ENCODE measurements at places on chromosomes 12 and 14. TPM values are rescaled to one million over a fixed set of nuclear protein-coding genes. Genes with fewer than 3 reads are reported as not detected.

GRCh38 chr12:131441060-131441396 is 269.9 kb upstream of the SFSWAP start:
- no peak overlapping the region for H3K27ac ChIP-seq
- H3K4me3 ChIP-seq, result no peak overlapping the region
- no peaks in the 10 kb centered on the region for H3K36me3 ChIP-seq
- no peak for DNase-seq
- H3K4me1 ChIP-seq, result no peaks in the 10 kb centered on the region

DNA sequence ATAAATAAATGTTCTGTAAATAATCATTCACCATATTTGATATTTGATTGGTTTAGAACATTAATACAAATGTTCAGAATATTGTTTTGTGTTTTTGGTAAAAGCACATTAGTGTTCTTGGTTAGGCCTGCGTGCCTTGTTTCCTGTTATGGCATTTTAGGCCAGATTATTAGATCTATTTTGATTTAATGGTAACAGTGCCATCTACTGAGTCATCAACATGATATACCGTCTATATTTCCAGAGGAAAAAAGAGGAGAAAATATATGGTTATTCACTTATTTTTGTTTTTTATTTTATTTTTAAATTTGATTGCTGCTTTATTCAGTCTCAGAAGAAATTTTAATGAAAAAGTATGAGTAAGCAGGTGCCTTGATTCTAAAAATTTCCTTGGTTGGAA is 60.3 kb downstream of the GPHN start:
- no peak overlapping the region for H3K4me3 ChIP-seq
- H3K27ac ChIP-seq, result no peak overlapping the region
- DNase-seq, result no peak

- no peaks in the 10 kb centered on the region for H3K36me3 ChIP-seq
- no peak overlapping the region for H3K27ac ChIP-seq
- H3K4me1 ChIP-seq, result peaks cover 6% of the 10 kb centered on the region
- H3K4me3 ChIP-seq, result no peak overlapping the region
- no peaks in the 10 kb centered on the region for H3K27me3 ChIP-seq
Measured at GRCh38 chr12:11633968-11634367, 15.5 kb upstream of the ETV6 start.

Gene NTN4
- total RNA-seq, result 14.6 TPM

Gene PAH
- total RNA-seq, result 27.4 TPM

DNA sequence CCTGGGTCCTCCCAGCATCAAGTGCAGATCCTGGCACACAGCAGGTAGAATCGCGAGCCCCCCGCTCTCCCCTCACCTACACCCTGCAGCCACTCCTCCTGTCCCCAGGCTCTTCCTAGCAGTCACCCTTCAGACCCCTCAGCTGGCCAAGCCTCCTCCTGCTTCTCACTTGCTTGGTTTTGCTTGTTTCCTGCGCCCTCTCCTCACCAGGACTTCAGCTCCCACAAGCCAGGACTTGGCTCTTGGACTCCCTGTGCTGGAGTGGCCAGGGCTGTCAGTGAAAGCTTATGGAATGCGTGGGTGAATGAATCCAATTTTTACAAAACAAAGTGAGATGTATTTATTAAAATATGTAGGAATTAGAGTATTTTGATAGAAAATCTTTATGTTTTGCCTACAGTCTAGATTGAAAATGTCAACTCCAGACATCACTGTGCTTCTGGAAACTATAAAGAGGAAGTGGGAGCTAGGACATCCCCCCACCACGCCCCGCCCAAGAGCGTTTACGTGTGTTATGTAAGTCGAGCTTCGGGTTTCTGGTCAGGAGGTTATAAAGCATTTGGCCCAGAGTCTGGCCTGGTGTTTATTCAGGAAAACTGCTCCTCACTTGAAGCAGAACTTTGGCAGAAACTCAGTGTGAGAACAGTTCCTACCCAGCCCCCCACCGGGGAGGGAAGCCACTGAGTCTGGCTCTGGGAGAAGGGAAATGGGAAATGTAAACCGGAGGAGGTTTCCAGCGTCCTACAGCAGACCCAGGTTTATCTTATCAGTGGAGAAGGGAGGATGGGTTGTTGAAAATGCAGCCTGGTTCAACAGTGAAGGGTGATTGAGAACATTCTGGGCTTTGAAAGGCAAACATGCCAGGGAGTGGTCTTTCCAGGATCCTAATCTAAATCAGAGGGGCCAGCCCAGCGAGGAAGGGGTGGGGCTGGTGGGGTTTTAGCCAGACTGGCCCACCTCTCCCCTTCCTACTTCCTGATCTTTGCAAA is 8.8 kb downstream of the ALDH2 start:
- H3K36me3 ChIP-seq, result no peaks in the 10 kb centered on the region
- no peak overlapping the region for H3K4me3 ChIP-seq
- H3K27me3 ChIP-seq, result no peaks in the 10 kb centered on the region
- DNase-seq, result peak; percentile 85
- peak overlapping the region; percentile 97 for H3K27ac ChIP-seq
- H3K4me1 ChIP-seq, result peaks cover 55% of the 10 kb centered on the region

Gene P3H3
- 5.6 TPM for total RNA-seq

GRCh38 chr12:92223481-92223880 is 77.8 kb upstream of the BTG1 start:
- no peaks in the 10 kb centered on the region for H3K27me3 ChIP-seq
- no peak overlapping the region for H3K4me3 ChIP-seq
- DNase-seq, result no peak
- H3K4me1 ChIP-seq, result peaks cover 8% of the 10 kb centered on the region
- no peak overlapping the region for H3K27ac ChIP-seq
- H3K36me3 ChIP-seq, result no peaks in the 10 kb centered on the region

GRCh38 chr14:81464253-81465002 is 64.3 kb upstream of the STON2 start:
- H3K27ac ChIP-seq, result no peak overlapping the region
- H3K4me3 ChIP-seq, result peak overlapping the region; percentile 18
- H3K27me3 ChIP-seq, result no peaks in the 10 kb centered on the region
- no peaks in the 10 kb centered on the region for H3K4me1 ChIP-seq
- no peak for DNase-seq
- no peaks in the 10 kb centered on the region for H3K36me3 ChIP-seq

Gene FOXA1
- 0.51 TPM for total RNA-seq

Gene IGF1
- 22.1 TPM for total RNA-seq

Gene CISTR
- total RNA-seq, result not detected

DNA sequence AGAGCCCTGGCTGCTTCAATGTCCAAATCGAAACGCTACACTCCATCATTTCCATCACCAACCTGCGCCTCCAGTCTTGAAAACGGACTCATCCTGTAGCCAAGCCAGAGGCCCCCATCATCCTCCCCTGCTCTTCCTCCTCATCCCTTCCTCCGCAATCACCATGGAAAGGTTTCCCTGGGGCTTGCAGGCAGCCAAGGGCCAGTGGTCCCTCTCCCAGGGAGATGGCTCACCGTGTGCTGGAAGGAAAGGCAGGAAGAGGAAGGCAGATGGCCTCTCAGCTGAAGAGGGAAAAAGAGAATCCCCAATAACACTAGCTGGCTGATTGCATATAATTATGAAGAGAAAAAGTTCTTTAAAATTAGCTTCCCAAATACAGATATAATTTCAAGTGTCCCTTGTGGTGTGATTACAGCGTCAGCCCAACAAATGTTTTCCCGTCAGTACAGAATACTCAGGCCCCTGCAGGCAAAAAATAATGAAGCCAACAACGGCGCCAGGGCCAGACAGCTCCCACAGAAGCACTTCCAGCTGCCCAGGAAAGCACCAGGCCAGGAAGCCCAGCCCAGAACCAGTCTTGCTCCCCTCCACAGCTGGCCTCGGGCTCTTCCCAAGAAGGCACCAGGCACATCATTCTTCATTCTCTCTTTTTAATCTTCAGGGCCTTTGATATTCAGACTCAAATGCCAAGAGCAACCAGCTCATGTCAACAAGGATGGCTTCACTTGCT is 24.7 kb downstream of the ITPK1 start:
- no peak for DNase-seq
- H3K36me3 ChIP-seq, result no peaks in the 10 kb centered on the region
- no peak overlapping the region for H3K27ac ChIP-seq
- H3K27me3 ChIP-seq, result no peaks in the 10 kb centered on the region
- no peak overlapping the region for H3K4me3 ChIP-seq

Gene IL26
- not detected for total RNA-seq

DNA sequence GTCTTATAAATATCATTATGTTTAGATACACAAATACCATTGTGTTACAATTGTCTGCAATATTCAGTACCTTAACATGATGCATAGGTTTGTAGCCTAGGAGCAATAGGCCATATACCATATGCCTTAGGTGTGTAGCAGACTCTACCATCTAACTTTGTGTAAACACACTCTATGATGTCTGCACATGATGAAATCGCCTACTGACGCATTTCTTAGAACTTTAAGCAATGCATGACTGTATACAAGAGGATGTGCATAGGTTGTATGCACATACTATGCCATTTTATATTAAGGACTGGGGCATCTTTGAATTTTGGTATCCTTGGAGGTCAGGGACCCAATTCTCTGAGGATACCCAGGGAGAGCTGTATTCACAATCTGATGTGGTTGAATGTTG is 10.1 kb upstream of the BTG1 start:
- DNase-seq, result no peak
- H3K4me3 ChIP-seq, result no peak overlapping the region
- no peaks in the 10 kb centered on the region for H3K4me1 ChIP-seq
- H3K27me3 ChIP-seq, result no peaks in the 10 kb centered on the region
- H3K36me3 ChIP-seq, result no peaks in the 10 kb centered on the region

GRCh38 chr12:101021911-101022388 is 188.1 kb downstream of the SLC5A8 start:
- no peaks in the 10 kb centered on the region for H3K27me3 ChIP-seq
- H3K36me3 ChIP-seq, result no peaks in the 10 kb centered on the region
- no peak for DNase-seq
- no peaks in the 10 kb centered on the region for H3K4me1 ChIP-seq
- H3K27ac ChIP-seq, result no peak overlapping the region
- H3K4me3 ChIP-seq, result no peak overlapping the region

DNA sequence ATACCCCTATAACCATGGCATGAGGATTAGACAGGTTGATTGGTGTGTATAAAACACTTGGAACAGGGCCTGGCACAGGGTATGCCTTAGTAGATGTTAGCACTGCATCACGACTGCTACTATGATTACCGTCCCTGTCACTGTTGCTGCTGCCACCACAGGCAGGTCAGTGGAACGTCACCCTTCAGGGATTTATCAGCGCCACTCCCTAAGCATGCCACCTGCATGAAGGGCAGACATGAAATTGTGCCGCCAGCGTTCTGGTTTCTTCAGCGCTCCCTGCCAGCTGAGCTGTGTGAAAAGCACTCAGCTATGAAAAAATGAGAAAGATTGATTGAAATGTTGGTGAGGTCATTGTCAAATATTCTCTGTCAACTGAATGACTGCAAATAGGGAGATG is 477.0 kb downstream of the DPF3 start:
- H3K36me3 ChIP-seq, result no peaks in the 10 kb centered on the region
- H3K27me3 ChIP-seq, result no peaks in the 10 kb centered on the region
- H3K27ac ChIP-seq, result no peak overlapping the region
- H3K4me3 ChIP-seq, result no peak overlapping the region

- no peak for DNase-seq
- no peak overlapping the region for H3K27ac ChIP-seq
- H3K36me3 ChIP-seq, result no peaks in the 10 kb centered on the region
- no peak overlapping the region for H3K4me3 ChIP-seq
- no peaks in the 10 kb centered on the region for H3K4me1 ChIP-seq
Measured at GRCh38 chr14:99120526-99121318, 151.3 kb downstream of the BCL11B start.

DNA sequence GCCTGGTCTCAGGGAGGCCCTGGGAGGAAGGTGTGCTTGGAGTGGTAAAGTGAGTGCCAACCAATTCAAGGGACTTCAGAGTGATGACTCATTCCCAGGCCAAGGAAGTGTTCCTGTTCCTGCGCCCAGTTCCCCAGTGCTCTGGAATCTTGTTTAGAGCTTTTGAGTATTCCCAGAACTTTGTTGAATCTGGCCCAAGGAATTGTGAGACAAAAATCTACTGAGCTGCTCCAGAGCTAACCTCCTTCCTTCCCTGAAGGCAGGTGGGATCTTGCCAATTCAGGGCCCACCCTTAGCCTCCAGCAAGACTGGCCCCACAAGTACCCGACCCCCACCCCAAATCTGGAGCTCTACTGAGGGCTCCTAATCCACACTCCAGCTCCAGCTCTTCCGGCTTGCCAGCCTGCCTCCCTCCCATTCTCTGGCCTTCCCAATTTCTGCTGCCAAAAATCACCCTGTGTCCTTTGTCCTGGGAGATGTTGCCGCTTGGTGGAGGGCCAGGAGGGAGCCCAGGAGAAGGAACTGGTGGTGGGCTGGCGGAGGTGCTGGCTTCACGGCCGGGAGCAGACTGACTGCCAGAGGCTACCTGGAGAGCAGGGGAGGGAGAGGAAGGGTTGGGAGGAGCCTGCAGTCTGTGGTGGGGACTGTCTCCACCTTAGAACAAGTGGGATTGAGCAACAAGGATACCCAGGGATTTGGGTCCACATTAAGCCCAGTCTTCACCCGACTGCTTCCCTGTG is 2.0 kb upstream of the ATN1 start:
- peak; percentile 64 for DNase-seq
- no peak overlapping the region for H3K4me3 ChIP-seq
- peak overlapping the region; percentile 93 for H3K27ac ChIP-seq
- H3K36me3 ChIP-seq, result no peaks in the 10 kb centered on the region

DNA sequence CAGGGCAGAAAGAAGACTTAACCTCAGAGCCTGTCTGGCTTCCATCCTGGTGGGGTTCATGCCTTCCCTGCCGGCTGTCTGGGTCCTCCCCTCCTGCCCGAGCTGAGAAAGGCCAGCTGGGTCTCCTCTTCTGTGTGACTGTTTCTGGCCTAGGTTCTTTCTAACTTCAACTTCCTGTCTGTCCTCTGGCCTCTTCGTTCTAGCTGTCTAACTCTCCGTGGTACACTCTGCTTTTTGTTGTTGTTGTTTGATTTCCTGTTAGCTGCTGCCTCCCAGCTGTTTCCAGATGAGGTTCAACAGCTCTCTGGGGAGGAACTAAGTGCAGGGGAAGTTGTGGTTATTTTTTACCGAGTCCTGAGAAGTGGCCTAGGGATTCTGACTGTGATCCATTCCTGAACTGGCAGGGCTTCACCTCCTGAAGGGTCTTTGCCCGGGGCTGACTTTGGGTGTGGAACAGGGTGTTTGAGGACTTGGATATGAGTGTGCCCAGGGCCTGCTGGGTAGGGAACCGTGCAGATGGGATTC is 3.2 kb downstream of the MLXIP start:
- no peak for DNase-seq
- H3K27ac ChIP-seq, result peak overlapping the region; percentile 78
- no peaks in the 10 kb centered on the region for H3K27me3 ChIP-seq
- H3K36me3 ChIP-seq, result no peaks in the 10 kb centered on the region
- peaks cover 14% of the 10 kb centered on the region for H3K4me1 ChIP-seq
- peak overlapping the region; percentile 5 for H3K4me3 ChIP-seq

GRCh38 chr12:124694250-124694649 is 126.8 kb upstream of the NCOR2 start:
- H3K4me3 ChIP-seq, result no peak overlapping the region
- peaks cover 3% of the 10 kb centered on the region for H3K4me1 ChIP-seq
- no peaks in the 10 kb centered on the region for H3K36me3 ChIP-seq
- no peak overlapping the region for H3K27ac ChIP-seq

Gene GATC
- total RNA-seq, result 32.7 TPM

Gene DHH
- total RNA-seq, result not detected

Gene KRT86
- 0.87 TPM for total RNA-seq

Data from pancreas (tissue), 10 donors.